GM04504 (cell line): ENCODE measurements at places on chromosomes 11 and 22.

DNA sequence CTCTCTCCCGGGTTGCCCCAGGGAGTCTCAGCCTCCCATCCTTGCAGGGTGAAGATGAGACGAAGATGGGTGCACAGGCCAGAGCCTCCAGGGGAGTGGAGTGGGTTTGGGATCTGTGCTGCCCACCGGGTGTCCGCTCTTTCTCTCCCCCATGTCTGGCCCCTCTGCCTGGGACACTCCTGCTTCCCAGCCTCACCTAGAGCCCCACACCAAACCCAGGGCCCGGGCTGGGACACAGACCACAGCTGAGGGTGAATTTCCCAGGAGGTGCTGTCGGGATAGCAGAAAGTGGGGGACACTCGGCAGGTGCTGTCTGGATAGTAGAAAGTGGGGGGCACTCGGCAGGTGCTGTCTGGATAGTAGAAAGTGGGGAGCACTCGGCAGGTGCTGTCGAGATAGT lies 25.0 kb upstream of the KRTAP5-7 start:
- no peak for DNase-seq

GRCh38 chr11:106061954-106062949 lies 14.9 kb downstream of the KBTBD3 start:
- DNase-seq: no peak

DNA sequence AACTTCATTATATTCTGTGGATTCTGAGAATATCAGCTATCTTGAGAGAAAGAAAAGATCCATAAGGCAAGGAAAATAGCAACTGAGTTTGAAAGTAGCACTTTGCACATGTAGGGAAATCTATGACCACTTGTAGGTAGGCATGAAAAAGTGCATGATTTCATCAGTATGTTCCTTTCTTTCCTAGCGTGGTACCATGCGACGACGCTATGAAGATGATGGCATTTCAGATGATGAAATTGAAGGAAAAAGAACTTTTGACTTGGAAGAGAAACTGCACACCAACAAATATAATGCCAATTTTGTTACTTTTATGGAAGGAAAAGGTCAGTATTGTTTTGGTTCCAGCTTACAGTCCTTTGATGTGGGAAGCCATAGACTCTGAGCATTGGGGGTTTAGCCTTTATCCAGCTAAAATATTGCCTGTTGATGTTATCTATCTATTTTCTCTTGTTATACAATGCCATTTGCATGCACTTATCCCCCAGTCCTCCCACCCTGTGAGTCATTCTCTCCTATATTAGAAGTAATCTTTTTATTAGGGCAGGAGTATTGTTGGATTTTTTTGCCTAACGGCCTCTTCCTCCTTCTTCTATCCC lies 60.9 kb downstream of the KDM2A start:
- DNase-seq: no peak

GRCh38 chr11:2816523-2816922 lies 69.1 kb downstream of the CDKN1C start:
- no peak for DNase-seq

- no peak for DNase-seq
Observed at GRCh38 chr11:102468616-102469195, 16.1 kb upstream of the TMEM123 start.

- no peak for DNase-seq
Observed at GRCh38 chr22:31094021-31094551, 13.0 kb downstream of the SMTN start.

DNA sequence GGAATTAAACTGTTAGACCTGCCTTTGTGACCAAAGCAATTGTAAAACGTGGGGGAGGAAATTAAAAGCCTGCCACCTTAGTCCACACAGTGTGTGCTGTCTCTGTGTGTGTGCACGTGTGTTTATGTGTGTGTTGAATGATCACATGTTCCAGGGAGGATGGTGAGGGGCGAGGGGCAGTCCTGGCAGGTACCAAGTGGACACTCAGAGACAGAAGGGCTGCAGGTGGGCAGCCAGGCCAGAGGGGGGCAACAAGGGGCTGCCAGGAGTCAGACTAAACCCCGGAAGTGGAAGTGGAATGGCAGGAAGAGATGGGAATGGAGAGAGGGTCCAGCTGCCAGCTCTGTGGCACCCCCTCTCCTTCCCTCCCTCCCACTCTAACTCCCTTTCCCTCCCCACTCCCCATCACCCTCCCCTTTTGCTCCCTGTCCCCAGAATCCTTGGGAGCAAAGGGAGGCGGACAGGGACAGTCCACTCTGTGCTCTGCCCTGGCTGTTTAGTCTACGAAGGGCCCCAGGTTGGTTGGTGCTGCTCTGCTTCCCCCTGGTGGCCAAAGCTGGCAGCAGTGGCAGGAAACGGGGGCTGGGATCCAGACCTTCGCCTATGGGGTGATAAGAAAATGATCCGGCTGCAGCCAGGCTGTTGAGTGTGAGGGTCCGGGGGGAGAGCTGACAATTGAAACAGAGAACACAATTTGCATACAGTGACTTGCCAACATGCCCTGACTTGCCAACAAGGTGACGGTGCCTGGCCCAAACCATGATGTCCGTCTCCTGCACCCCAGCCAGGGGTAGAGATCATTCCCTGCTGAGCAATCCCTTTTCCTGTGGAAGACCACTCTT lies 24.4 kb downstream of the P2RY2 start:
- peak; percentile 46 for DNase-seq

DNA sequence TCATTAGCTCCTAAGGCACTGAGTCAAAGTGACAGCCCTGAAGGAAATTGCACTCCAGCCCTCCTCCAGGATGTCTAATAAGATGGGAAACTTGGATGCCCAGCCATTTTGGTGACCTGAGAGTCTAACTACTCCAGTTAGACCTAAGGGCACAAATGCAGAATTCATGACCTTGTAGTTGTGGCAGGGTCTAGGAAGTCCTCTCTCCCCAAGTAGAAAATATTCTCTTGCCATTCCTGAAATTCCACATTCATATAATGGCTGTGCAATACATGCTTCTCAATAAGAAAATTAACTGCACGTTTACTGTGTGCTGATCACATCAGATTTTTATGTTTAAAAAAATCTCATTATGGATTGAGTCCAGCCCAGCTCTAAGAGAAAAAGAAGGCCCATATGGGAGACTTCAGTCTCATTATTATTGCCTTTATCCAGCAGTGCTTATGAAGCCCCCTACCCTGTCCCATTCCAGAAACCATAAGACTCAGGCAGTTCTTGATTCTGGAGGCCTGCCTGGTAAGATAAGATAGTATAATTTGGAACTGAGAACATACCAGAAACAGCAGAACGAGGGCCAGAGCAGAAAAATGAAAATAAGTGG lies 133.7 kb upstream of the LDLRAD3 start:
- DNase-seq: no peak

GRCh38 chr11:81658722-81659121 lies 1074.9 kb downstream of the FAM181B start:
- no peak for DNase-seq
